ENCODE measurements at places on chromosomes 7 and 10.

DNA sequence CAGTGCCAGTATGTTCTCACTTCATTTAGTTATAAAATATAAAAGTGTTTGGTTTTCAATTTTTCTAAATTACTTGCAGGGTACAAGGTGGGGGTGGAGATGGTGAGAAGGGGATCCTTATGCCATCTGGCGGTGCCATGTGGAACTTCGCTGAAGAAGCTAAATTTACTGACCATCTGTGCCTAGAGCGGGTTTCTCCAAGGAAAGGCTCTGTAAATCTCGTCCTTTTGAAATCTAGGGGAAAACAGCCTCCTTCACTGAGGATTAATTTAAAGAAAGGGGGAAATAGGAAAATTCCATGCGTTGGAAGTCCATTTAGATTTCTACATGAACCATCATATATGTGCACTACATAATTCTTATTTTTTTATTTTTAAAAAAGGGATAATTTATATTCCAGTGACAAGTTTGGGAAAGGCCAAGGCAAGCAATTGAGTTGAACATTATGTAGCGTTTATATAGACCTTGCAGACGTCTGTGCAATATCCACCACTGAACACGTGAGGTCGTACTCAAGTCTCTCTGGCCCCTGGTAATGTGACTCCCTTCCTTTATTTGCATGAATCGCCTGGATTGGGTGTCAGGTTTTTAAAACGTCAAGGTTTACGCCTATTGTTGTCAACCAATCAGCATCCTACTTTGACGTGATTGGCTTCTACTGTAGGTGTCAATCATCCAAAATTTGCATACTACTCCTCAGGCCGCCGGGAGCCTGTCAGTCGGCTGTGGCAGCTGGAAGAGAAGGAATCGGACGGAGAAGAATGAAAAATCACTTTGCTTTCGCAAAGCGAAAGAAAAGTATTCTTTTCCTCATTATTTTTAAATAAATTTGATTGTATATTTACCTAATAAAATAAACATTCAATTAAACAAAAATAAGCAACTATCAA lies 297.1 kb upstream of the NFE2L3 start:
- DNase-seq, result no peak

- no peak for DNase-seq
These were observed 3.2 kb downstream of the TAS2R40 start for GRCh38 chr7:143225047-143225446.

- no peak for DNase-seq
These were observed 194.9 kb upstream of the CDCA7L start for GRCh38 chr7:22140578-22140977.

GRCh38 chr7:8133188-8133848 lies 128.6 kb downstream of the ICA1 start:
- no peak for DNase-seq

- DNase-seq, result no peak
These were observed 692 bp downstream of the IGFBP1 start for GRCh38 chr7:45888993-45889366.

DNA sequence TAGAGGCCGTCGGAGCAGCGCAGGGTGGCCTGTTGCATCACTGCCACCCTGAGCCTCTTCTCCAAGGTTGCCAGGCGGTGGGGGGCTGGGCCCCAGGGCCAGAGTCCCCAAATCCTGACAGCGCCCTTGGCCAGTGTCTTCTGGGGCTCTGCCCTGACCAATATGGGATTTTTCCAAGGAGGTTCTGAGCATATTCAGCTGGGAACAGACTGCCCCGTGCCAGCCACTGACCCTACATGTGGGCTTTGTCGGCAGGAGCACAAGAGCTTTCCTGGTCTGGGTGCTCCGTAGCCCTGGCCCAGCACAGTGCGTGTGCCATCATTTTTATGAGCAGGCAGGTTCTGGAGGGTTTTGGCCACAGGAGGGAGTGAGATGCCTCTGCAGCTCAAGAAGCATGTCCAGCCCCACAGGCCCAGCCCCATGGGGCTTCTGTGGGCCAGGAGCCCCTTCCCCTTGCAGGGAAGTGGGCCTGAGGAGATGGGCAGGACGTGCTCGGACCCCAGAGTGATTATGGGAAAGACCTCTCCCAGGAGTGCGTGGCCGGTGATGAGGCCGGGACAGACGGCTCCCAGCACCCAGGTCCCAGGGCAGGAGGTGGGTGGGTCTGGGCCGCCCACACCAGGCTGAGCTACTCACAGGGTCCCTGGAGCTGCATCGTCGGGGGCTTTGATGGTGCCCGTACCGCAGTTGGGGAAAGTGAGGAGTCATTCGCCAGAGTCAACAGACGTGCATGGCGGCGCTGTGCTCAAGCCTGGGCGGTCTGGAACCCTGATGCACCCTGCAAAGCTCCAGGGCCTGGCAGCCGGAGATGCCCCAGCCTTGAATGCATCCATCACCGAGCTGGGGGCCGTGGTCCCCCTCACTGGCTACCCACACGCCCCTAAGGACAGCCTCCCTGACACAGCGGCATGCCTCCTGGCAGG lies 66.6 kb downstream of the PWWP2B start:
- DNase-seq, result no peak

GRCh38 chr7:121043314-121044234 lies 55.1 kb downstream of the CPED1 start:
- no peak for DNase-seq

GRCh38 chr10:118967160-118967559 lies 62.4 kb upstream of the NANOS1 start:
- DNase-seq, result no peak

- no peak for DNase-seq
These were observed 20.0 kb upstream of the GATA3 start for GRCh38 chr10:8034466-8035005.
